ENCODE measurements at places on chromosomes 16 and 17.

DNA sequence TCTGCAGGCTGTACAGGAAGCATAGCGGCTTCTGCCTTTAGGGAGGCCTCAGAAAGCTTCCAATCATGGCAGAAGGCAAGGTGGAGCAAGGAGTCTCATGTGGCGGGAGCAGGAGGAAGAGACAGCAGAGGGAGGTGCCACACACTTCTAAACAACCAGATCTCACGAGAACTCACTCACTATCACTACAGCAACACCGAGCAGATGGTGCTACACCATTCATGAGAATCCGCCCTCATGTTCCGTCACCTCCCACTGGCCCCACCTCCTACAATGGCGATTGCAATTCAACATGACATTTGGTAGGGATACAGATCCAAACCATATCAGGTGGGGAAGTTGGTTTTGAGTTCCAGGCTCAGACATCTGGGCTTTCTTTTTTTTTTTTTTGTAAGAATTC is 31.9 kb upstream of the NUDT7 start:
- no peak for DNase-seq

GRCh38 chr16:14283786-14284185 is 212.7 kb downstream of the MRTFB start:
- DNase-seq: no peak

DNA sequence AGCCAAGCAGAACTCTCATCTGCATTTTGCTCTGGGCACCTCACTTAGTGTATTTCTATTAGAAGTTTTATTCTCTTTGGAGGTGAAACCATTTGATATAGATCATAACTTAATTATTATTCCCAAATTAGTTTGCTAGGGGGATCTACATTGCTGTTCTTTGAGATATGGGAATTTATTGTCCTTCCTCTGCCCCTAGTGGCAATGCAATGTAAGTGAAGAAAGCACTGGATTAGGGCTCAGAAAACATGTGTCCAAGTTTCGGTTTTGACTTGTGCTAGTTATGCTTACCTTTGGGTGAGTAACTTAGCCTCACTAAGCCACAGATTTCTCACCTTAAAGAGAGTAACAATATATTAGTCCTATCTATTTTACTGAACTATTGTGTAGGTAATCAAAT is 2.9 kb downstream of the KRT39 start:
- DNase-seq: no peak

- peak; percentile 4 for DNase-seq
Measured at GRCh38 chr17:37359682-37360188, 16.1 kb upstream of the C17orf78 start.

GRCh38 chr16:27600381-27600780 is 50.4 kb downstream of the KATNIP start:
- no peak for DNase-seq

DNA sequence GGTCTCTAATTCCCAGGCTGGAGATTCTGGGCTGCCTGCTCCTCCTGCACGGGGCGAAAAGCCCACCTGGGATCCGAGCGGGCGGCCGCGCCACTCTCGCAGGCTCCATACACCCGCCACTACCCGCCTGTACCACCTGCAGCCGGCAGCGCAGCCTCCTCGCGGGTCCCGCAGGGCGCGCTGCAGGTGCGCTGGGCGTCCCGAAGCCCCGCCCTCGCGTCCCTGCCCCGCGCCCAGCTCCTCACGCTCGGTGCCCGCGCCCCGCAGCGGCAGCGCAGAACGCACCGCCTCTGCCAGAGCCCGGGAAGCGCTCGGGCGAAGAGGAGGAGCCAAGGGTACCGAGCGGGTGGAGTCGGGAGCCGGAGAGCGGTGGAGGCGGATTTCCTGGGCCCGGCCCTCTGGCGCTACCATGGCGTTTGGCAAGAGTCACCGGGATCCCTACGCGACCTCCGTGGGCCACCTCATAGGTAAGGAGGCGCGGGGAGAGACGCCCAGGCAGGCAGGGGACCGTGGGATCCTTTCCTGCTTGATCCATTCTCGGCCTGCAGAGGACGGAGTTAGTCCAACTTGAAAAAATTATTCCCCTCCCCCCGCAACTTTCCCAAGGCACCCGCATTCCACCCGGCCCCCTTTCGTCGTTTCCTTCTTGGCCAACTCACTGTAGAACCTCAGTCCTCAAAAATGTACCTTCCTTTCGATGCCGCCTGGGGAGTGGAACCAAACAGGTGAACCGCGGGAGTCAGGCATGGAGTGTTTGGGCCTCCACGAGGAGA is at the start of gene TOM1L1:
Gene TOM1L1, plus strand, starts transcription at position 396 of the 773 bp plus-strand sequence. Its CDS starts 14 bp downstream, at position 410.
- no peak for DNase-seq

DNA sequence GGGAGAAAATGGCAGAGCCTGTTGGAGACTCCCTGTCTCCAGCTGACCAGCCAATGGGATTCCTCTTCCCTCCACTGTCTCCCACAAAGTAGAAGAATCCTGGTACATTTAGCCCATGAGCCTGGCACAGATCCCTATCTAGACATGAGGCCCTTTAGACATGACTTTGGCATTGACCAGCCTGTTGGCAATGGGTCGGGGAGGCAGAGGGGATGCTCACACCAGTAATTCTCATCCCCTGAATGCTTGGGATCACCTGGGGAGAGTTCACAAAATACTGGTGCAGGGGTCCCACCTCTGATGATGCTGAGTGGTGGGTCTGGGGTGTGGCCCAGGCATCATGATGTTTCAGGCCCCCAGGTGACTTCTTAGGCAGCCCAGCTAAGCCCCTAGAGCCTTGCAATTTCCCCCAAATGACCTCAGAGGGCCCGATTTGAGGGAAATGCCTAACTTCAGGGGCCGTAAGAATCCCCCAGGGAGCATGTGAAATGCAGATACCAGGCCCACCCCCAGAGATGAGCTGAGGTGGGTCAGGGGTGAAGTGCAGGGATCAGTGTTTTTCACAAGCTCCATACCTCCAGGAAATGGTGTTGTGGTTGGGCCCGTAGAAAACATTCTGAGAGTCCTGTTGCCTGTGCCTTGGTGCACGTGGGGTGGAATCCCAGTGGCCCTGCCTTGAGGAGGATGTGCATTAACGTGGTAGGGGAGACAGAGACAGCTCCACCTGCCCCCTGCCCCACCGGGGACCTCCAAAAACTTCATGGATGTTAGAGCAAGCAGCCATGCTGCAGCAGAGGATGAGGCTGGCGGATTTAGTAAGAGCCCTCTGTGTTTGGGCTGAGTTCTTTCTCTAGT is 42.1 kb downstream of the SNX20 start:
- DNase-seq: no peak

DNA sequence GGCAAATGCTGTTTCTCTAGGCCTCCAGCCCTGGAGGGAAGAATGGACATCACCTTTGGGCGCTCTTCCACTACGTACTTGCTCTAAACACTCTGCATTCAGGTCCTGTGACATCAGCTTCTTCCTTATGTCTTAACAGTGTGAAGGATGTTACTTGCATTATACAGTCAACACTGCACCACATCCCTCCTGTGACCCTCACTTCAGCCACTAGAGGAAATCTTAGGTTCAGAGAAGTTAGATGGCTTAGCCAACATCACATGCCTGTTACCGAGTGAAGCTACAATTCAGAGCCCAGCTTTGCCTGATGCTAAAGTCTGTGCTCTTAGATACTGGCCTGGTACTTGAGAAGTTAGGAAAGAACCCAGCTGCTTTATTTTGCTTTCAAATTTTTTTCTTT is 18.3 kb downstream of the UBFD1 start:
- DNase-seq: no peak

GRCh38 chr17:16398270-16399267 is 16.8 kb upstream of the TRPV2 start:
- DNase-seq: no peak

DNA sequence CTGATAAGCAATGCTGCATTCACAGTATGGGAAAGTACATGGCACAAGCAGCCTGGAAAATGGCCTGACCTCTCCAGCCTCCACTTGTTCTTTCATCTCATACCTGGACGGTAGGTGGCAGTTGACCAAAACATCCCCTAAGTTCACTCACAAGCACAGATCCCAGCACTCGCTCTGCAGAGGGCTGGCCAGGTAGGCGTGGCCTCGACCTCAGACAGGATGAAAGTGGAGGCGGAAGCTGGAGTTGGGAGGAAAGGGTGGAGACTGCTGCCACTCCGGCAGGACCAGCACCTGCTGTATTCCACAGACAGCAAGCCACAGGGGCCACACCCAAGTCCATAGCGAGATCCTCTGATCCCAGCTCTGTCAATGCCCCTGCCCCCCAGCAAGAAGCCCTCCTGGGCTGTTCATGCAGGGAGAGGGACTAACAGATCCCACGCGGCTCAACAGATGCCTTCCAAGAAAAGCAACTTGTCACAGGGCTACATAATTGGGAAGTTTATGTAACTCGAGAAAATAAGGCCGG is 31.3 kb downstream of the ZCCHC14 start:
- no peak for DNase-seq

GRCh38 chr17:33137426-33137825 is 145.8 kb downstream of the SPACA3 start:
- DNase-seq: no peak

- DNase-seq: no peak
Measured at GRCh38 chr16:89173174-89173921, 1.8 kb downstream of the CDH15 start.

GRCh38 chr17:79986411-79987186 is 49.1 kb downstream of the TBC1D16 start:
- DNase-seq: no peak

All from non-pigmented ciliary epithelial cell (primary cell).